ENCODE measurements at places on chromosomes 5 and 9.

DNA sequence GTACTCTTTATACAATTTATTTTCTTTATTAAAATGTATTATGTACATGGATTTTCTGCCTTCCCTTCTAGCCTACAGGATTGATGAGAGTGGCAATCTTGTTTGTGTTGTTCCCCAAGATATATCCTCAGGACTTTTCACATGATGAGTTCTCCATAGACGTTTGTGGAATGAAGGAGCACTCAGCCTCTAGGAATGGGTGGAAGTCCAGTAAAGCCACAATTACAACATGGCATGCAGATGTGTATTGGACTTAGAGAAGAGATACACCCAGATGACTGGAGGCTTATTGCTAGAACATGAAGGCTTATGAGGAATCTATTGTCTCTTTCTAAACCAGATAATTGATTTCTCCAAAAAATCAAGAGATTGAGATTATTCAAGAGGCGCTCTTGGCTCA, 8.2 kb upstream of the DOCK2 start:
- DNase-seq, result no peak

DNA sequence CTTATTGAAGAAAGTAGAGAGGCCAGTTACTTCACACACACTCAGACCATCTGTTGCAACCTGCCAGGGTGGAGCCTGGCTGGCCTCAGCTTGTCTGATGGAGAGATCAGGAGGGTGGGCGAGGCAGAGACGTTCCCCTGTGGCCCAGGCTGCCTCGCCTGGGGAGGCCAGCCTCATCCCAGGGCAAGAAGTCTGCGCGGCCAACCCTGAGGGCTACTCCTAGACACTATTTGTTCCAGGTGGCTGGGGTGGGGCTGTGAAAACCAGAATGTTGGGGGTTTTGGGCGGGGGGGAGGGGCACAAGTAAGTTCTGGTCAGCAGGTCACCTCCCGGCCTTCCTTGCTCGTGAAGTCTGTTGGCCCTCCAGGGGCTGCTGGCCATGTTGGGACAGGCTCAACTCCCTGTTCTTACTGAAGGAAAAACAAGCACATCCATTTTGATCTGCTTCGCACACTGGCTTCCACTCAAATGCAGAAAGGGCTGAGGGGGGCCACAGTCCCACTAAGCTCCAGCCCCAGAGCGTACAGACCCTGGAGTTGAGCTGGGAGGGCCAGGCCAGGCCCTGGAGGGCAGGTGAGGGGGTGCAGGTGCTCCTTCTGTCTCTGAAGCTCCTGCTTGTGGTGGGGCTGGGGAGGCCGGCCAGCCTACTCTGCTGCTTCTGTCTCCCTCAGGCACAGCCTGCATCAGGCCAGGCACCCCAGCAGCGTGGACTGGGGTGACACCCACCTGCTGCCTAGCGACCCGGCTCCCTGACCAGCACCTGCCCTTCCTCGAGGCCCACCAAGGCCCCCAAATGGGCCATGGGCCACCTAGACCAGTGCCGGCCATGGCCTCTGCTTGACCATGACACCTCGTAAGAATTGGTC, 46.6 kb downstream of the SECISBP2 start:
- no peak for DNase-seq

DNA sequence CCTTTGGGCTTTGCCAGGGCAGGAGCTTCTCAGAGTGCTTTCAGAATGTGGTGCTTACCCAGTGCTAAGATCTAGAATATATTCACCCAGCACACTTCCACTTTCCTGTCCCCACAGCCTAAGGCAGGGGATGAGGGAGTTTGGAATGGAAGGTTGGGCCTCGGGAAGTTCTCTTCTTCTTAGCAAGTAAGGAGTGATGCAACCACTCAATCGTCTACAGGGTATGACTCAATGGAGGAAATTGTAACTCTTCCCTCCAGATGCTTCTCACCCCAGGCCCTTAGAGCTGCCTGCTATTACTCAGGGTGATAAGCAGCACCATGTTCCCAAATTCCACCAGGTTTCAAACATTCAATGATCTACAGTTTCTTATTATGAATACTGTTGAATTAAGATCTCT, 30.8 kb upstream of the AGGF1 start:
- no peak for DNase-seq

- DNase-seq, result no peak
Observed at GRCh38 chr9:36151316-36152210, 15.0 kb downstream of the GLIPR2 start.

DNA sequence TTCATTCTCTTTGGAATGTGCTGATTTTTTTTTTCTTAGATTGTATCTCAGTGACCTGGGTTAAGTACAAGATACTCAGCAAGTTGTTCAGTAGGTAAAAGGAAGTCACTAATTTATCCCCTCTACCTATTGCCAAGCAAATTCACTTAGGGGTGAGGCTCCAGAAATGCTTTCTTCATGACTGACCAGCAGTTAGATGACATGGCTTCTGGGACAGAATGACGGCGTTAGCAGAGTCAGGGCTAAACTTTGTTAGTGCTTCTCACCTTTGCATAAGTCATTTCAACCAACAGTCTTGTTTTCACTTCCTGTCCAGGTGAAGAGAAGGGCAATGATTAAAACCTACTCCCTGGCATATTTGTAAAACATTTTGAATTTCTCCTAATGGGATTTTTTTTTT, 20.2 kb upstream of the MTAP start:
- DNase-seq, result no peak

DNA sequence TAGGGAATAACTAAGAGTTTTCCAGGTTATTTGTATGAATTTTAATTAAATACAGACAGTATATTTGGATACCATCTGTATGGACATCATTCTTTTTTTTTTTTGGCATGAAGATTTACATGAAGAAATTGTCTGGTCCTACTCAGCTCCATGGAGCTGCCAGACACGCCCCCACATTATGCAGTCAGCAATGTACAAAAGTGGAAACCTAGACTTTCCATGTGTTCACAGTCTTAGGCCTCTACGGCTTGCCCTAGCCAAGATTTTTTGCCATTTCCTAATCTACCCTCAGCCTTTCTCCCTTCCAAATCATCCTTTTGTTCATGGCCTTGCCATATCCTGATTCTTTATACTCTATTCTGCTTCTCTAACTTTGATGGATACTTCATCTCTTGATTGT, 207.1 kb downstream of the SGCD start:
- DNase-seq, result no peak

GRCh38 chr5:132073231-132074013, at the start of gene CSF2:
CSF2 (plus strand) TSS chr5:132073789; CDS start chr5:132073824, 35 bp downstream.
- DNase-seq, result no peak

- no peak for DNase-seq
Observed at GRCh38 chr5:178234750-178235587, 2.4 kb upstream of the PHYKPL start.

DNA sequence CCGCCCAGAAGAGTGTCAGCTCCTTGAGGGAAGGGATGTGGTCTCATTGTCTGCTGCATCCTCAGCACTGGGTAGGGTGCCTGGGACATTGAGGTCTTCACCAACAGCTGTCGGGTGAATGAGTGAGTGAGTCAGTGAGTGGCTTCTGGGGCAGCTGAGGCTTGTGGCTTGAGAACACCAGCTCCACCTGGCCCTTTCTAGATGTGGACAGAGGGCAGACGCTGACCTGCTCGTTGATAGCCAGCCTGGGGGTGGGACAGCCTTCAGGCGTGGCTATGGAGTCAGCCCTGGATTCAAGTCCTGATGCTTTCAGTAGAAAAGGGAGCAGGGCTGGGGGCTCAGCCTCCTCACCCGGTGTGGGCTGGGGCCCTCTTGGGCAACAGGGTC, 215.1 kb downstream of the C9orf50 start:
- no peak for DNase-seq

- no peak for DNase-seq
Observed at GRCh38 chr5:171595401-171595800, 176.0 kb downstream of the FGF18 start.

DNA sequence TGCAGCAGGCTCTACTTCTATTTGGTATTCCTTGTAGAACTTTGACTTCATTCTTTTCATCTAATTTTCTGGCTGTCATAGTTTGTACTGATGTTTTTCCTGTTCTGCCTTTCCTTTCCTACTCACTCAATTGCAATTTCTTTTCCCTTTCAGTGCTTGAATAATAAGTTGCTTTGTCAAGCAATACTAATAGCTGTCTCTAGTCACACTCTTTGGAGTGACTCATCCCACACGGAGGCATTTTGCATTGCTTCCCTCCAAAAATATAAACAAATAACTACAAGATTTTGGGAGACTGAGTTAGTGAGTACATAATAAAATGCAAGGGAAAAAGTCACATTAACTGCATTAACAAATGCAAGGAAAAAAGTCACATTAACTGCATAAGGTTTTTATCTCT, 465.9 kb downstream of the CDH9 start:
- DNase-seq, result no peak

DNA sequence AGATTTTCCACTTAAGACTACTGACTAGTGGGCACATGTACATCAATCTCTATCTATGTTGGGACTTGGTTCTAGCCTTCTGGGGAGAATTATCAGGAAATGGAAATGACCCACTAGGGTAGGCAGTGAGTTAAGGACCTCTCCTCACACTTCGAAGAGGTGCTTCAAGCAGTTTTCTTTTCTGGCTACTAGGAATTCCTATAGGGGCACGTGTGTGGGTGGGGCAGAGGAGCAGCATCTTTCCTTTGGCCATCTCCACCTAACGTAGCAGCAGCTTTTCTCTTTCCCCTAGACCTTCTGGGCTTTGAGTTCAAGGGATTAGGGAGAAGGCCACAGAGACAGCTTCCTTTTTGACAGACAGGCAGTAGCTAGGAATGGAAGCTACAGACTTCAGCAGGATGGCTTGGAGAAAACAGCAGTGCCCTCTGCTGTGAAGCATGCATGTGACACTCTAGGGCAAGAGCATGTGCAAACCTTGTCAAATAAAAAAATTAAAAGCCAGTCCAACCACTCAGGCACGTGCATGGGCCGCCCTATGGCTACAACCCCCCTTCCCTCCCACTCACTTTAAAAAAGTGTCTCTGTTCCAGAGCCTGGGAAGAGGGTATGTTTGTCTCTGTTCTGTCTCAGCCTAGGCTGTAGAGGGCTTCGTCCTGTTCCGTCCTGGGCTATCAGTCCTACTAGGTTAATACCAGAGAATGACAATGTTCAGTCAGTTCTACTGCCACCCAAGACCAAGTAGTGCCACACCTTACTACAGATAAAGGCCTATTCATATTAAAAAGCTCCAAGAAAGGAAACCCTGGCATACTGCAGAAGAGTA, 8.7 kb upstream of the GFRA3 start:
- DNase-seq, result no peak

- DNase-seq, result no peak
Observed at GRCh38 chr9:93645149-93645889, 68.9 kb downstream of the PHF2 start.

DNA sequence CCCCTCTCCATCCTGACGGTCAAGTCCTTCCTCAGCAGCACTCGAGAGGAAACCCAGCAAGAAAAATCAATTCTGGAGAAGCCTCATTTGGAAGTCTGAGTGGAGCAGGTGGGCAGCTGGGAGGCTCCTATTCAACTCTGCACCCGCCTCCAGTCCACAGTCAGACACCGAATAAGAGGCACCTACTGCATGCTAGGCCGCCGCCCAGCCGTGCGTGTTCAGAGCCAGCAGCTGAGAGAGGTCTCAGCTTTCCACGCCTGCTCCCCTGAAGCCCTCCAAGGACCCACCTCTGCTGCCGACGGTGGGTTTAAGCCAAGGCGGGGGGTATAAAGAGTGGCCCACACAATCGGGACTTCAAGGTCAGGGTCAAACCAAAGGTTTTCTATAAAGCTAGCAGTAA, 41.9 kb downstream of the VAV2 start:
- DNase-seq, result peak; percentile 91

GRCh38 chr5:116225281-116225922, 140.6 kb downstream of the COMMD10 start:
- no peak for DNase-seq

Measured in DMS79 treated with DMSO at 0.1 percent for 48 hours (cell line).